ENCODE measurements at places on chromosomes 16 and 17.

DNA sequence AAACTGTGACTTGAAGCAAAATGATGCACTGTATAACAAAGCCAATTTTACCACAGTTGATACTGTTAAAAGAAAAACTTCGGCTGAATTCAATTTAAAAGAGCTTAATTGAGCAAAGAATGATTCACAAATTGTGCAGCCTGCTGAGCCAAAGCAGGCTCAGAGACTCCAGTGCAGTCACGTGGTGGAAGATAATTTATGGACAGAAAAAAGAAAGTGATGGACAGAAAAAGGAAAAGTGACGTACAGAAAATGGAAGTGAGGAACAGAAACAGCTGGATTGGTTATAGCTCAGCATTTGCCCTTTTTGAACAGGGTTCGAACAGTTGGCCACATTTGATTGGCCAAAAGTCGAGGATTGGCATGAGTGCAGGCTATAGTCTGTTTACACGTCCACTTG, 25.7 kb downstream of the ZSWIM7 start:
- no peak for DNase-seq
- H3K27me3 ChIP-seq, result no peaks in the 10 kb centered on the region
- no peaks in the 10 kb centered on the region for H3K4me1 ChIP-seq
- H3K4me3 ChIP-seq, result no peak overlapping the region
- no peaks in the 10 kb centered on the region for H3K36me3 ChIP-seq
- no peak overlapping the region for H3K27ac ChIP-seq

- no peak overlapping the region for H3K4me3 ChIP-seq
- no peaks in the 10 kb centered on the region for H3K36me3 ChIP-seq
- no peak for DNase-seq
- peaks cover 31% of the 10 kb centered on the region for H3K4me1 ChIP-seq
- no peaks in the 10 kb centered on the region for H3K27me3 ChIP-seq
Observed at GRCh38 chr17:75695141-75695829, 26.0 kb upstream of the ITGB4 start.

DNA sequence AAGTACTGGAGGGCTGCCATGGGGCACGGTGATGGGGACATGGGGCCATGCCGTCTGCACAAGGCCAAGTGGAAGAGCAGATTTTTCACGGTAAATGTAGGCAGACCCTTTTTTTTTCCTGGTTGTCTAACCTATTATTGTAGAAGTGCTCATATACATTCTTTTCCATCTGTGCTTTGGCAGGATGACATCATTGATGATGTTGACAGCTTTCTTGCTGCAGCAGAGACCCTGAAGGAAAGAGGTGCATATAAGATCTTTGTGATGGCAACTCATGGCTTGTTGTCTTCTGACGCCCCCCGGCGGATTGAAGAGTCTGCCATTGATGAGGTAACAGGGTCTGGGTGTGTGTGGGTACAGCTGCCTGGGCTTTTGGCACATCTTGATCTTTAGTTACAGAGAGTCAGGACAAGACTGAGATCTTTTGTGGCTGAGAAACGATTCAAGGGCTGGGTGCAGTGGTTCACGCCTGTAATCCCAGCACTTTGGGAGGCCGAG, 23.3 kb upstream of the SLC5A10 start:
- no peak overlapping the region for H3K4me3 ChIP-seq
- H3K4me1 ChIP-seq, result no peaks in the 10 kb centered on the region
- no peaks in the 10 kb centered on the region for H3K27me3 ChIP-seq
- H3K27ac ChIP-seq, result no peak overlapping the region
- no peaks in the 10 kb centered on the region for H3K36me3 ChIP-seq
- DNase-seq, result no peak

- H3K27me3 ChIP-seq, result no peaks in the 10 kb centered on the region
- no peak overlapping the region for H3K4me3 ChIP-seq
- H3K36me3 ChIP-seq, result no peaks in the 10 kb centered on the region
Observed at GRCh38 chr17:16281351-16281750, 64.3 kb downstream of the PIGL start.

GRCh38 chr16:30619638-30620037, 9.4 kb upstream of the ZNF689 start:
- no peak overlapping the region for H3K4me3 ChIP-seq
- DNase-seq, result no peak
- H3K27me3 ChIP-seq, result no peaks in the 10 kb centered on the region
- no peaks in the 10 kb centered on the region for H3K4me1 ChIP-seq
- no peaks in the 10 kb centered on the region for H3K36me3 ChIP-seq

- no peak overlapping the region for H3K4me3 ChIP-seq
- DNase-seq, result no peak
Observed at GRCh38 chr17:75557075-75557851, 30.3 kb upstream of the MYO15B start.

GRCh38 chr17:77366206-77366557, 225.4 kb downstream of the SEC14L1 start:
- DNase-seq, result no peak
- no peak overlapping the region for H3K4me3 ChIP-seq
- no peaks in the 10 kb centered on the region for H3K27me3 ChIP-seq
- no peaks in the 10 kb centered on the region for H3K36me3 ChIP-seq

DNA sequence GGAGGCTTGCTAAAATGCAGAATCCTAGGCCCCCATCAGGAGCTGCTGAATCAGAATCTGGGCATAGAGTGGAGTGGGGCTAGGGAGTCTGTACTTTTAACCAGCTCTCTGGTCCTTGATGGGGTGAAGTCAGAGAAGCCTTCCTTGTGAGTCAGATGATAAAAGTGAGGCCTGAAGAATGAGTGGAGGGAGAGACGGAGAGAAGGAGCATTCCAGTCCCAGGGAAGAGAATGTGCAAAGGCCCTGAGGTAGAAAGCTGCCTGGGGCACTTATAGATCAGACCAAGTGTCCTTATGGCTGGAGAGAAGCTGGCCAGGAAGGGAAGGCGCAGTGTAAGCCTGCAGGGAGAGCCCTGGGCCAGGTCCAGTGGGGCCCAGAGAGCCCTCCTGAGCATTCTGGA, 235.1 kb upstream of the NLRP1 start:
- no peaks in the 10 kb centered on the region for H3K27me3 ChIP-seq
- DNase-seq, result no peak
- H3K27ac ChIP-seq, result no peak overlapping the region
- no peaks in the 10 kb centered on the region for H3K36me3 ChIP-seq
- H3K4me1 ChIP-seq, result no peaks in the 10 kb centered on the region

GRCh38 chr17:17391668-17392370, 85.0 kb upstream of the MED9 start:
- H3K4me3 ChIP-seq, result no peak overlapping the region
- H3K27ac ChIP-seq, result no peak overlapping the region
- H3K27me3 ChIP-seq, result no peaks in the 10 kb centered on the region
- H3K4me1 ChIP-seq, result peaks cover 9% of the 10 kb centered on the region

DNA sequence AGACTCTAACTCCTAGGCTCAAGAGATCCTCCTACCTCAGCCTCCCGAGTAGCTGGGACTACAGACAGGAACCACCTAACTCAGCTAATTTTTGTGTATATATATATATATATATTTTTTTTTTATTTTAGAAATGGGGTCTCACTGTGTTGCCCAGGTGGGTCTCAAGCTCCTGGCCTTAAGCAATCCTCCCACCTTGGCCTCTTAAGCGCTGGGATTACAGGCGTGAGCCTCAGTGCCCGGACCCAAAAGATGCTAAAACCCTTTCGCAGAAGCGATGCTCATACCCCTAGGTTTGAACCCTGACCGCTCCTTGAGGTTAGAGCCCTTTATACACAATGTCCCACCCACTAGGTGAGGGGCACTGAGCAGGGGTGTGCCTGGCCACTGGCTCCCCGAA, 2.2 kb upstream of the CLDN9 start:
- H3K4me3 ChIP-seq, result no peak overlapping the region
- no peak for DNase-seq
- H3K36me3 ChIP-seq, result no peaks in the 10 kb centered on the region
- no peaks in the 10 kb centered on the region for H3K27me3 ChIP-seq

GRCh38 chr17:55159251-55159650, 105.5 kb upstream of the HLF start:
- no peak for DNase-seq
- no peaks in the 10 kb centered on the region for H3K27me3 ChIP-seq
- H3K36me3 ChIP-seq, result no peaks in the 10 kb centered on the region
- H3K4me3 ChIP-seq, result no peak overlapping the region
- no peak overlapping the region for H3K27ac ChIP-seq

DNA sequence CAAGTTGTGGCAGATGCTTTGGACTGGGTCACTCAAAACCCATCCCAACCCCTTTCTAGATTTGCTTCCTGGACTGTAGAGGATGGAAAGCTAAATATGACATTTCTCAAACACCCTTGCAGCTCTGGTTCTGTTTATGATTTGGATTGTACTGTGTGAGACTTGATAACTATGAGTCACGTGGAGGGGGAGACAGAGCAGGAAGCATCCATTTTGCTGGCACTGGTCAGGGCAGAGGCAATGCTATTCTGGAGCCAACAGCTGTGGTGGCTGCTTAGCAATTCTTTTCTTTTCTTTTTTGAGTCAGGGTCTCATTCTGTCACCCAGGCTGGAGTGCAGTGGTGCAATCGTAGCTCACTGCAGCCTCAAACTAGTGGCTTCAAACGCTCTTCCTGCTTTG, 13.6 kb upstream of the TERF2 start:
- H3K27me3 ChIP-seq, result no peaks in the 10 kb centered on the region
- no peak for DNase-seq
- no peak overlapping the region for H3K4me3 ChIP-seq
- no peaks in the 10 kb centered on the region for H3K36me3 ChIP-seq
- H3K27ac ChIP-seq, result no peak overlapping the region

DNA sequence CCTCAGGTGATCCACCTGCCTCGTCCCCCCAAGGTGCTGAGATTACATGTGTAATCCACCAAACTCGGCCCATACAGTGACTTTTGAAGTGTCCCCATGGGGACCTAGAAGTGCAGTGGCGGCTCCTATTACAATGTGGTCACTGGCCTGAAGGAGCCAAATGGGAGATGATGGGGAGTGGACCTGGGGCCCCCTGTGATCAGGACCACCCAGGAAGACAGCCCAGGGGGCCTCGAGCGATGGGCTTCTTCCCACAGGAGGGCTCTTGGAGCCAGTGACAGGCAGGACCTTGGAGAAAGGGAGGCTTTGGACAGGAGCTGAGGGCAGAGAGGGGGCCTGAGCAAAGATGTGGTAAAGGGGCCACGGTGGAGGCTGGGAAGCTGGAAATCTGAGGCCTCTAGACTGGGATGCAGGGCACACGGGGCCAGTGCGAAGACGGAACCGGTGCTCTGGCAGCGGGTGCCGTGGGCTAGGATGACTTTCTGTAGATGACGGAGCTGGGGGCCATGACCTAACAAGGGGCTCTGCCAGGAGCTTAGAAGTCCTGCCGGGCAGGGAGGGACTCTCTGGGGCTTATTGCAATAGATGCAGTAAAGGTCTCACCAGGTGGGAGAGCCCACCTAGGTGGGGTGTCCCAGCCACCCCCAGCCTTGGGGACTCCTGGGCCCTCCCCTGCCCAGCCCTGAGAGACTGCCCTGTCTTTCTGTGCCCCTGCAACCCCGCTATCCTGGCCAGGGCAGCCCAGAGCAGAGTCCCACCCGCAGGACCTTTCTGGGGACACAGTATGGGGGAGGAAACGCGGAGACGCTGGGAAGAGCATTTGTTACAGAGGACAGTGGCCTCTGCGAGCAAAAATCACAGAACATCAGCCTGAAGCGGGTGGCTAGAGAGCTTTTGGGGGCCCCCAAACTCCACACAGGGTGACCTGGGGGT, 2.7 kb upstream of the C17orf99 start:
- peaks cover 21% of the 10 kb centered on the region for H3K4me1 ChIP-seq
- H3K4me3 ChIP-seq, result no peak overlapping the region
- H3K36me3 ChIP-seq, result no peaks in the 10 kb centered on the region
- H3K27me3 ChIP-seq, result no peaks in the 10 kb centered on the region

- no peak overlapping the region for H3K27ac ChIP-seq
- peaks cover 21% of the 10 kb centered on the region for H3K4me1 ChIP-seq
- H3K4me3 ChIP-seq, result no peak overlapping the region
- no peak for DNase-seq
- no peaks in the 10 kb centered on the region for H3K36me3 ChIP-seq
- no peaks in the 10 kb centered on the region for H3K27me3 ChIP-seq
Observed at GRCh38 chr17:75504347-75505151, 10.8 kb downstream of the CASKIN2 start.

GRCh38 chr16:83552228-83552627, 255.6 kb upstream of the HSBP1 start:
- no peaks in the 10 kb centered on the region for H3K27me3 ChIP-seq
- H3K4me3 ChIP-seq, result no peak overlapping the region
- H3K27ac ChIP-seq, result no peak overlapping the region
- DNase-seq, result no peak

- H3K4me3 ChIP-seq, result no peak overlapping the region
- H3K27me3 ChIP-seq, result no peaks in the 10 kb centered on the region
- no peaks in the 10 kb centered on the region for H3K36me3 ChIP-seq
- H3K27ac ChIP-seq, result no peak overlapping the region
- no peaks in the 10 kb centered on the region for H3K4me1 ChIP-seq
Observed at GRCh38 chr16:6250511-6250910, 1082.1 kb upstream of the RBFOX1 start.

- no peak for DNase-seq
- H3K4me1 ChIP-seq, result no peaks in the 10 kb centered on the region
- H3K27me3 ChIP-seq, result no peaks in the 10 kb centered on the region
- H3K36me3 ChIP-seq, result no peaks in the 10 kb centered on the region
- no peak overlapping the region for H3K27ac ChIP-seq
Observed at GRCh38 chr17:14428648-14429029, 127.8 kb downstream of the HS3ST3B1 start.

- no peak overlapping the region for H3K4me3 ChIP-seq
- no peaks in the 10 kb centered on the region for H3K36me3 ChIP-seq
- H3K27me3 ChIP-seq, result no peaks in the 10 kb centered on the region
- DNase-seq, result no peak
Observed at GRCh38 chr17:21125862-21126261, 902 bp upstream of the DHRS7B start.

DNA sequence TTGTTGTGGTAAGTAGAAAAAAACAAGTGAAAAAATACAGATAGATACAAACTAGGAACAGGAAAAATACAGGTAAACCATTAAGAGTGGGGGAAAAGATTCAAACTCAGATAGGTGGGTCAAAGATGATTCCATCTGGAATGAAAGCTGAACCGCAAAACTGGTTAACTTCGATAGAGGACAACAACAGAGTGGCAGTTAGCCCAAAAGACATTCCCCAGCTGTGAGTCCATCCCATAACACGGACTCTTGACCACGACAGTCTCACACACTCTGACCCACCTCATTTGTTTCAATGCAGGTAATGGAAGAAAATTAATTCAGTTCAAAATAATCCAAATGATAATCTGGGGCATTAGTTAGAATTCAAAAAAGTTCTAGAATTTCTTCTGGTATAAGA, 13.5 kb downstream of the ELAC2 start:
- DNase-seq, result no peak
- no peak overlapping the region for H3K27ac ChIP-seq
- H3K27me3 ChIP-seq, result no peaks in the 10 kb centered on the region
- H3K36me3 ChIP-seq, result peaks cover 6% of the 10 kb centered on the region
- H3K4me1 ChIP-seq, result no peaks in the 10 kb centered on the region

GRCh38 chr16:85142771-85143211, 30.5 kb upstream of the CIBAR2 start:
- H3K4me3 ChIP-seq, result no peak overlapping the region
- DNase-seq, result no peak
- H3K4me1 ChIP-seq, result peaks cover 19% of the 10 kb centered on the region
- no peaks in the 10 kb centered on the region for H3K36me3 ChIP-seq

Data from testis (tissue), 5 donors.